ENCODE measurements at places on chromosomes 11 and 22.

DNA sequence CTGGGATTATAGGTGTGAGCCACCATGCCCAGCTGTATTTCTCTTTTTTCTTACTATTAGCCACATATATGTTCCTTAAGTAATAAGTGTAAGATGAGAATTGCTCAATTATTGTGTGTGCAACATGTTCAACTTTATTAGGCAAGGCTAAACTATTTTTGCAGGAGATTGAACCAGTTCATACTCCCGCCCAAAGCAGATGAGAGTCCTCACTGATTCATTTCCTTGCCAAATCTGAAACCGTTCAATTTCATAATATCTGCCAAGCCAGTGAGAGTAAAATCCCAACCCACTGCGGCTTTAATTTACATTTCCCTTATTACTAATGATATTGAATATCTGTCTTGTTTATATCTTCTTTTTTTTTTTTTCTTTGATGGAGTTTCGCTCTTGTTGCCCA is 48.4 kb downstream of the KCNJ4 start:
- DNase-seq: no peak

DNA sequence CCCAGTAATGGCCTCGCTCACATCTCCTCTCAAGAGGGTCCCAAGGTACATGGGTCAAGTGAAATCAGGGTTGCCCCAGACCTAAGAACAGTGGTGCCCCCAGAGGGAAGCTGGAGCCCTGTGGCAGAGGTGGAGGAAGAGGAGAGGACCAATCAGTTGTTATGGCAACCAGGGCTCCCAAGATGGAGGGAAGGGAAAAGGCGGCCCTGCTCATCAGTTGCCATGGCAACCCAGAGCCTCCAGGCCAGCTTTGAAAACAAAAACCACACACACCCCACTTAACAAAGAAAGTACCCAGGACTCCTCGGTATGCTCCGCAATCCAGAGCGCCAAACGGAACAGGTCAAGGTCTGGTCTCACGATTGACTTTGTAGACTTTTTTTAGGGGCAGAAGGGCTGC is 53.5 kb upstream of the SLC35C1 start:
- DNase-seq: no peak

- no peak for DNase-seq
These were observed 147.5 kb downstream of the GRIK4 start for GRCh38 chr11:120659076-120659475.

GRCh38 chr11:57097149-57097548 is 84.6 kb upstream of the LRRC55 start:
- no peak for DNase-seq

DNA sequence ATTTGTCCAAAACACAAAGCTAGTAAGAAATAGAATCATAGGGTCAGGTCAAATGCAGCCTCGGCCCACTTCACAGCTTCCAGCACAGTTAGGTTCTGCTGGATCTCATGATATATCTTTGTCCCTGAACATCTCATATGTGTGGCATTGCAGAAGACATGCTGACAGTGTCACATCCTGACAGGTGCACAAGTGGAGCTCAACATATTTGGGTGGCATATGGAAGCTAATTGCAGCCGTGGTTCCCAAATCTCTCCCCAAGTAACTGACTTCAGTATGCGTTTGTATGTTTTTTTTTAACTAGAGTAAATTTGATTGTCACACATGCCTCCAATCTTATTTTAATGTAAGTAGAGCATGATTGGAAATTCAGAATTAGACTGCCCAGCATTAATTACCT is 33.4 kb downstream of the NAV2 start:
- no peak for DNase-seq

Measured in GM10248 (cell line).